Suppressor macrophage (primary cell): ENCODE measurements at places on chromosomes 5 and 9.

DNA sequence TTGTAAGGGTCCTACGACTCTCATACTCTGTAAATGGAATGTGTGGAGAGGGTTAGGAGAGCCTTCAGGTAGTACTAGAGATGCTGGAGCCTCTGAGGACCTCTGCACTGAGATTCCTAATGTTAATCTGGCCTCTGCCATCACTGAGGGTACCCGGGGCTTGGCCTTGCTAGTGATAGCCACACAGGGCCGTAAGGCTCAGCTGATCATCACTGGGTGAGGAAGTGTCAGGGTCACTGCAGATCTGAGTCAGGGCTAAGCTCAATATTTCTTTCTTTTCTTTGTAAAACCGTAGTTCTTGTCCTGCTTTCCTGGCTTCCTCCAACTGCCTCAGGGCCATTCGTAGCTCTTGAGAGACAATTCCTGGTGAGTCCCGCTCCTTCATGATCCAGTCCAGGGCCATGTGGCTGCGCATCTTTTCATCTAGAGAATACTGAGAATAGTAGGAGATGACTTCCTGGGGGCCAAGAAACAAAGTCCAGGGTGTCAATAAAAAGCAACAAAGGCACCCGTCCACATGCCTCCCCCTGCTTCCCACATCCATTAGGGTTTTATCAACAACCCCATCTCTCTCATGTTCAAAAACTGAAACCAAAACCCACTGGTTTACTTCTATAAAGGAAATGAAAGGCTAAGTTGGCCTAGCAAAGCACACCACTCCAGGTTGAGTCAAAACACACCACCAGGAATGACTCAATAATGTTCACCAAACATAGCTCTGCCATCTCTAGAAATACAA, 47.7 kb downstream of the LIX1 start:
- DNase-seq, result no peak

DNA sequence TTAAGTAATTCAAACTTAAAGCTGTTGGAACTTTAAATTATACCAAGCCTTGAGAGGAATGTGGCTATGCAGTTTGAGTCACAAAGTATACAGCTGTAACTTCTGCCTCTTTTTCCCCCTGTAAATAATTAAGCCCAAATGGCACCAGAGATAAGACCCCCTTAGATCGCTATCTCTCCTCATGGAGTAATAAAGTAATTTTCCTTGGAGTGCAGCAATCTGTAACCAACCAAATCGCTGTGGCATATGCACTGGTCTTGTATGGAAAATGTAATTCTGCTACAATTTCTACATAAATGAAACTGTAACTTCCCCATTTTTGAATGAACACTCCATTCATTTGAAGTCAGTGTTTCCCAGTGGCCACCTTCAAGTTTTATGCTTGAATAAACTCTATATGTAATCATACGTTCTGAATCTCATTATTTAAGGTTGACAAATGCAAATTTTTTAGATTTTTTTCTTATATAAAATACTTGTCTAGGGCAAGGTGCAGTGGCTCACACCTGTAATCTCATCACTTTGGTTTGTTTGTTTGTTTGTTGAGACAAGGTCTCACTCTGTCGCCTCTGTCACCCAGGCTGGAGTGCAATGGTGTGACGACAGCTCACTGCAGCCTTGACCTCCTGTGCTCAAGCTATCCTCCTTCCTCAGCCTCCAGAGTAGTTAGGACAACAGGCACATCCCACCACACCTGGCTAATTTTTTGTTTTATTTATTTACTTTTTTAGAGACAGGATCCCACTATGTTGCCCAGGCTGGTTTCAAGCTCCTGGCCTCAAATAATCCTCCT, 12.3 kb downstream of the SUSD1 start:
- DNase-seq, result peak; percentile 64

DNA sequence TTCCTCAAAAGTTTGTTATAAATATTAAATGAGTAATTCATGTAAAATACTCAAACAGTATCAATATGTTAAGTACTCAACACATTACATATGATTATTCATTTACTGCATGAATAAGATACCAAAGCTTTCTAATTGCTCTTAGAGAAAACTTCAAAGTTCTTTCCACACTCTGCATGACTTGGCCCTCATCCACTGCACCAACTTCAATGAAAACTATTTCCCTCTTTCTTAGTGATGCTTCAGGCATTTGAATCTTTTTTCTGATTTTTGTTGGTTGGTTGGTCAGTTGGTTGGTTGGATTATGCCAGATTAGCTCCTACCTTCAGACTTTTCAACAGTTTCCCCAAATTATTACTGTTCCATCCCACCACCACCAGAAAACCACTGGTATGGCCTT, 314.7 kb upstream of the RGMB start:
- no peak for DNase-seq

- DNase-seq, result no peak
Observed at GRCh38 chr5:79851391-79851863, 139.6 kb downstream of the MTX3 start.

DNA sequence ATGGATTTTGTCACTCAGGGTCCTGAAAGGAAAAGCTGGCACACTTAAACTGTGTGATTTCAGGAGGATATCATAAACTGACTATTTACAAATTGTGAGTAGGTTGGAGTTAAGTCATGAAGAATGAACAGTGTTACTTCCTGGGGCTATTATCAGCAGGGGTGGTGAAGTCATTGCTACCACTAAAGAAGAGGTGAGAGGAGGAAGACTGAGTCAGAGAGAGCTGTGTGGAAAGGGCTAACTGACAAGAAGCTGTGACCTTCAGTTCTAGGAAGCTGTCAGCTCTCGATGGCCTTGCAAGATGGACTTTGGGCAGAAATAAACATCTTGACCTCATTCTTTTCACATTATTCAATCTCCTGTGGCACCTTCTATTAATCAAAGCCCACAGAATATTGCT, 72.3 kb upstream of the STARD4 start:
- DNase-seq, result peak; percentile 78
